ENCODE measurements at places on chromosomes 6 and 20. TPM values are rescaled to one million over a fixed set of nuclear protein-coding genes. Genes with fewer than 3 reads are reported as not detected.
A peak's percentile ranks its signal among the peaks of the same experiment; 100 is the strongest.

- no peak for DNase-seq
These were observed 164.7 kb upstream of the AGPAT4 start for GRCh38 chr6:161438430-161439030.

GRCh38 chr6:20575704-20576451, 41.6 kb downstream of the CDKAL1 start:
- no peak for DNase-seq

DNA sequence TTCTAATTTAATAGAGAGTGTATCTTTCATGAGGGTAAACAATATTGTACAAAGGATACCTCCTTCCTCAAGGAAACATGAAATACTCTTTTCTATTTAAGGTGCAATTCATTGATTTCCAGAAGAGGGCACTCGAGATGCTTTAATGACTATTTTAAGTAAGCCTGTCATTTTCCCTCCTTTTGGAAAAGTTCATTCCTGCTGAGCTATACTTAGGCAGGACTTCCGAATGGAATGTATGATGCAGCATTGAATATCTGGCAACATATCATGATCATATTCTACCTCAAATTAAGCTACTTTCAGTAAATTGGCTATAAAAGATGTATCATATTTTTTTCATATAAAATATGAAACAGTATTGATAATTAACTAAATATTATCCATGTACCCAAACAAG, 5.0 kb downstream of the DST start:
- peak; percentile 49 for DNase-seq

GRCh38 chr6:16105854-16106253, 23.0 kb upstream of the MYLIP start:
- DNase-seq = no peak

DNA sequence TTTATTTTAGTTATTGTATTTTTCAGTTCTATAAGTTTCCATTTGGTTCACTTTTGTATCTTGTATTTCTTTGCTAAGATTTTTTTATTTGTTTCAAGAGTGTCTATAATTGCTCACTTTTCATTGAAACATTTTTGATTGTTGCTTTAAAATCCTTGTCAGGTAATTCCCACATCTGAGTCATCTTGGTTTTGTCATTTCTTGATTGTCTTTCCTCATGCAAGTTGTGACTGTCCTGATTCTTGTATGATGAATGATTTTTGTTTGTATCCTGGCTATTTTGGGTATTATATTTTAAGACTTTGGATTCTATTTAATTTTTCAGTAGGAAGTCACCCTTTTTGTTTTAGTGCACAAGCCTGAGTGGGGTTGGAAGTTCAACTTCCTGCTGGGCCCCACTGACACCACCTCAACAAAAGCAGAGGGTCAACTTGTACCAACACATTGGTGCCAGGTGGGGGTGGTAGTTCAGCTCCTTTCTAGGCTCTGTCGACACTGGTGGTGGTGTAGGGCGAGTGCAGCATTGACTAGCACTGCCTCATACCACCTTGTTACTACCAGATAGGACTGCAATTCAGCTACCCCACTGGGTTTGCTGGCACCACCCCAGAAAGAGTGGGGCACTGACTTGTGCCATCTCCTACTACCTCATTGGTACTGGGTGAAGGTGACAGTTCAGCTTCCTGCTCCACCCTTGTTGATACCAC, 8.8 kb downstream of the RSPH3 start:
- no peak for DNase-seq

DNA sequence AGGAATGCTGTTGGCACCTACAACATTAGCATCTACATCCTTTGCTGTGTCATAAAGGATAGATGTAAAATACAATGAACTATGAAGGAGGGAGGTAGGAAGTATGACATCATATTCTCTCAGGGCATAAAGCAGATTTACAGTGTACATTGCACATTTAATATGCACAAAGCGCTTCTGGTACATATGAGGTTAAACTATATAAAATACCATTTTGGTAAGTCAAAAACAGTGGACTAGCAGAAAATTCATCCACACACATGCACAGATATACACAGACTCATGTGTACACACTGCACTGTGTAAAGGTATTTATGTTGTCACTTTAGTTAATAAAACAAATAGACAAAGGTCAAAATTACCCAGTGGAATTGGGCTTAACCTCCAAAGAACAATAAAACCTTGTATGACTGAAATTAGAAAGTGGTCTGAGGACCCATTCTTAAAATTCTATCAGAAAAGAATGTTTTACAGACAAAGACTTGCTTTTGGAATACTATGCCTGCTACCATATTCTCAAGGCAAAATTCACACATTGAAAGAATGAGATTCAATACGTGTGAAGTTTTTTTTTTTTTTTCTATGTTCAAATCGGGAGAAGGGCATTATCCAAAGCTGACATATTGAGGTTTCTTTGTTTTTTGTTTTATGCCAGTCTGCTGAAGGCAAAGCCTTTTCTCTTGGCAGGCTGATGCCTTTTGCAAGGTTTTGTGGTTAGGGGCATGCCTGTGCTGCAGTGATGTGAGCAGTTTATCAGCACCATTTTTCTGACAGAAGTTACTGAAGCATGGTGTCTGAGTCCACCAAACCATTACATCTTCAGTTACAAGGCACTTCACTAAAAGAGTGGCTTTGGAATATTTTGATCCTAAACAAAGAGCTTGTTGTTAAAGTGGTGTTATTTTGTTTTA, 199.0 kb downstream of the PLCB1 start:
- no peak for DNase-seq

GRCh38 chr6:21147995-21148394, 445.6 kb upstream of the SOX4 start:
- no peak for DNase-seq

GRCh38 chr20:986733-987355, 15.3 kb downstream of the RSPO4 start:
- peak; percentile 15 for DNase-seq

- DNase-seq = no peak
These were observed 44.3 kb downstream of the PDYN start for GRCh38 chr20:1949347-1950100.

- DNase-seq = no peak
These were observed 48.4 kb downstream of the PREX1 start for GRCh38 chr20:48779435-48779834.

GRCh38 chr6:43772681-43773049, 2.7 kb downstream of the VEGFA start:
- DNase-seq = no peak

DNA sequence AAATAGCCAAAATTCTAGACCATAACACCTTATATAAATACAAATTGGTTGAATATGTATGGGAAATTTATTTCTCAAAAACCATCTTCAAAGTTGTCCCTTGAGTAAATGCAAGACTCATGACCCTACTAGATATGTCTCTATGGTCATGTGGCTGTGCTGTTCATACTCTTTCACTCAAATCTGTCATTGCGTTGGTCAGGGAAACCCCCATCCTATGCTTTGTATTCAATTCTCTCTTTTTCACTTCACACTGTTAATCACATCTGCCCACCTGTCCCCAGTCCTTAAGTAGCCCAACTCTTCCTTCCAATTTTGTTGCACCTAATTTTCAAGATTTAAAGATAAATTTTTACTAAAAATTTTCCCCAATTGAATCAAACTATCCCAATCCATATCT, 51.0 kb downstream of the RPS12 start:
- no peak for DNase-seq

DNA sequence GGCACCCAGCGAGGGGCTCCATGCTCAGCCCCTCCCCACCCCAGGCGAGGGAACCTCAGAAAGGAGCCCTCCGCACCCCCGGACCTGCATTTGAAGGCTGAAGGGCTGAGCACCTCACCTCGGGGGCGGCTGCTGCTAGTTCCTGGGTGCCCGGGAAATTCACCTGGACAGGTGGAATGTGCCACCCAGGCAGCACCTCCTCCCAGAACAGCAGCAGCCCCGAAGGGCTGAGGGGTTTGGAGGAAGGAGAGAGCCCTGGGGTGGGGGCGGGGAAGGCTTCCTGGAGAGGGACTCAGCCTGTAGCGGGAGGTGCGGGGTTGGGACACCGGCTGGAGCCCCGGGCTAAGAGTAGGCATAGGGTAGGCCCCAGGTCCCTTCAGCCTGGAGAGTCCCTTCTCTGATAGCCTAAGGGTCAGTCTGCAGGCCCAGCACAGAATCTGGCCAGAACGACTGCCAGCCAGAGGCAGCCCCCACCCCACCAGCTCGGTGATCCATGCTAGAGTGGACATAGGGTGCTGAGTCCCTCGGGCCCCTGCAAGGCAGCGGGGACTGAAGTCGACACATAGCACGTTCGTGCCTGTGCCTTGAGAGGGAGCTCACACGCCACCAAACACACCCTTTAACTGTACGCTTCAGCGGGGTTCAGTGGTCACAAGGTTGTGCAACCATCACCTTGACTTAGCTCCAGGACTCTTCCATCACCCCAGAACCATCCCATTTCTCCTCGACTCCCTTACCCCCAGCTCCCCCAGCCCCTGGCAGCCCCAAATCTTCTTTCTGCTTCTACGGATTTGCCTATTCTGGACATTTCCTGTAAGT, 180.9 kb downstream of the TAF4 start:
- no peak for DNase-seq

GRCh38 chr6:144219056-144219685, 66.0 kb upstream of the UTRN start:
- peak; percentile 40 for DNase-seq

GRCh38 chr6:37020381-37020780, 14.9 kb downstream of the FGD2 start:
- DNase-seq = no peak

- DNase-seq = no peak
These were observed 1.6 kb downstream of the PPP1R16B start for GRCh38 chr20:38806855-38807655.

- no peak for DNase-seq
These were observed 1.2 kb downstream of the AKAP12 start for GRCh38 chr6:151240791-151241642.

- DNase-seq = no peak
These were observed 117.6 kb downstream of the SULF2 start for GRCh38 chr20:47667531-47668312.

DNA sequence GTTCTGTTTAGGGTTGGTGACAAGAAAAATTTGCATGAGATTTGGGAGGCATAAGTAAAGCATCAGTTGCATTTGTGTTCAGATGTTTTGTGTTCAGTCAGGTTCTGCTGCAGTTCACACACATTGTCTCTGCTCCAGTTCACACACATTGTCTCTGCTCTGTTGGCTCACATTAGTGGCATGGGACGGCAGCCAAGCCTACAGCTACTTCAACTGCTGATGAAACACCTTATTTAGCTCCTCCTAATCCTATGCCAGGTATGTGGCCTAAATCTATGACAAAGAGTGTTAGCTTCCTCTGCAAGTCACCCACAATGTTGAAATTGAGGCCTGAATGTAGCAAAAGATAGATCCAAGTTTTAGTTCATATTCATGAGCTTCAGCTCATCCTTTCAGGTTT, 278.1 kb upstream of the SYNCRIP start:
- no peak for DNase-seq

DNA sequence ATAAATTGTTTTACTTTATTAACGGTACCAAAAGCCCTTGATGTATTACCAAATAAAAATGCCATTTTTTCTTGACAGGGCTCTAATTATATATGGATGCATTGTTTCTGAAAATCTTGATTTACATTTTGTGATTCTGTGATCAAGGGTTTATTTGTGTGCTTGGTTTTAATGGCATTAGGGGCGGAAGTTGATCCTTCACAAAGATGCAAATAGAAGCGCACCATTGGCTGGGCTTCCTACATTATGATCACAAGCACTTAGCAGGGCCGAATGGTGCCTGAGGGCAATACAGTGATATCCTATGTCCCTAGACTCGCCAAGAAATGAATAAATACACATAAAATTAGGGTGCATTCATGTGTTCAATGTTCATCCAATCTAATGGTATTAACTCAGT, 172.9 kb upstream of the UST start:
- DNase-seq = no peak

The GPR6 gene
- total RNA-seq = not detected

The BNIP5 gene
- not detected for total RNA-seq

The ATAT1 gene
- 19.8 TPM for total RNA-seq

The PROKR2 gene
- total RNA-seq = not detected

The BTNL2 gene
- not detected for total RNA-seq

The CENPQ gene
- 11.3 TPM for total RNA-seq

The PLCG1 gene
- 45.6 TPM for total RNA-seq

The TUBB2B gene
- 0.86 TPM for total RNA-seq

The UBD gene
- not detected for total RNA-seq

The KIF25 gene
- not detected for total RNA-seq

The STMND1 gene
- total RNA-seq = not detected

The PNPLA1 gene
- 0.10 TPM for total RNA-seq

The ABHD12 gene
- 31.7 TPM for total RNA-seq

The LAMA5 gene
- total RNA-seq = 321 TPM

All from HCT116 (cell line).